Forelimb muscle (tissue), 1 donor: ENCODE measurements at places on chromosomes 2 and 18.

GRCh38 chr2:70958759-70959158 lies 19.7 kb upstream of the ANKRD53 start:
- DNase-seq: no peak

DNA sequence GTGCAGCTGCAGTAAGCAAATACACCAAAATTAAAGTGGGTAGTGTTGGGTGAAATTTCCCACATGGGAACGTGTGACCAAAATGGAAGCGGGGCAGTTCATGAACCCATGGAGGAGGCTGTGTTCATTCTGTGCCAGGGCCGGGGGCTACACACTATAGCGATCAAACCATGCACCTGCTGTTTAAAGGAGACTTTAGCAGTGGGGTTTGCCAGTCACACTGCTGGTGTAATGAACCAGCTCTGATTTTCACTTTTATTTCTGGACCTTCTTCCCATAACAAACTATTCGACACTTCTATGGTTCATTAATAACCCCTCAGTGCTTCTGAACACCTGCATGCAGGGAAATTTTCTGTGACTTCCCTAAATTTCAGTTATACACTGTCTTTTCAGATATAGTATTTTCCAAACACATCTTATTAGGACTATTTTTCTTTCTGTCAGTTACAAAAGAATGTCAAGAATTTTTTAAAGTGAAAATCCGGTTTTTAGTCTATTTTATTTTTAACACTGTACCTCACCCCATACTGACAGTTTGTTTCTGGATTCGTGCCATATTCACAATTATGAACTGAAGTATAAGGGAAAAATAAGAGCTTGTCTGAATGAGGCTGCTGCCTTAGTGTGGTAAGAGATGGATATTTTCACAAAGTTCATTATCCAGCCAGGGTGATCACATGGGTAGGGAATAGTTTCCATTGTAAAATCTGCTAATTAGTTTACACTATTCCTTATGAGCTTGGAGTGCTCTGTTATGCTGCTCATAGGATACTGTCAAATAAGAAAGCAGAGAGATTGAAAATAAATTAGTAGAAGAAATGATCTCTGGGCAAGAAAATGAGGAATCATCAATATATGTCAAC lies 111.3 kb upstream of the CAVIN2 start:
- DNase-seq: no peak

- DNase-seq: no peak
These were observed 47.8 kb downstream of the ZAP70 start for GRCh38 chr2:97761192-97761591.

- DNase-seq: no peak
These were observed 2.4 kb upstream of the HOXD12 start for GRCh38 chr2:176096986-176097819.

GRCh38 chr2:236158969-236159777 lies 9.0 kb downstream of the GBX2 start:
- DNase-seq: no peak

DNA sequence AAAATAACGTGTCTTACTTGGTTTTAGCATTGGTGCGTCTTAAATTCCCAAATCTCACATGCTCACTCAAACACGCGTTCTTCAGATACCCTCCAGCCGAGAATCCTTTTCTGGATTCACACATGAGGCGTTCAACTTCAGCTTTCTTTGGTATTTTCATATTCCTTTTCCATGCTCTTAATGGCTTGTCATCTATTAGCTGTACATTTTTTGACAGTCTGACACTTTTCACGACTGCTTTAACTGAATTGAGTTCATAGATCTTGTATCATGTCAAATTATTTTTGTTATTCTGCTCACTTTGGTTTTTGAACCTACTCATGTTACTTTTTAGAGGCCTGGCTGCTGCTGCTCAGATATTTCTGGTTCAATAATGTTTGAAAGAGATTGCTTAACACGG lies 59.0 kb downstream of the INPP5D start:
- DNase-seq: no peak

DNA sequence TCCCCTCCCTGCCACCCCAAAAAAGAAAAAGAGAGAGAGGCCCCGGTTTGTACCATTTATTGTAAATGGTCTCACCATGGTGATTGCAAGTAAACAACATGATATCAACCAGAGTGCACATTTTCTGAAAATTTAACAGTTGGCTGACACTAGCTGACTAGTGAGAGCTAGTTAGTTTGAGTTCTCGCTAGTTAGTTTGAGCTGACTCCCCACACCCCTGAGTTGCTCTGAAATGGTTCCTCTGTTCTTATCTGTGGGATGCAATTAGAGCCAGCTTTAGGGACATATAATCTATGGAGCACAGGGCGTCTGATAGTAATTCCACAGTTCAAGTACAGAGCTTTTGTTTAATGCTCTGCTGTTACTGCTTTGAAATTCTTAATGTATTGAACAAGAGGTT lies 13.1 kb downstream of the CASP10 start:
- no peak for DNase-seq

DNA sequence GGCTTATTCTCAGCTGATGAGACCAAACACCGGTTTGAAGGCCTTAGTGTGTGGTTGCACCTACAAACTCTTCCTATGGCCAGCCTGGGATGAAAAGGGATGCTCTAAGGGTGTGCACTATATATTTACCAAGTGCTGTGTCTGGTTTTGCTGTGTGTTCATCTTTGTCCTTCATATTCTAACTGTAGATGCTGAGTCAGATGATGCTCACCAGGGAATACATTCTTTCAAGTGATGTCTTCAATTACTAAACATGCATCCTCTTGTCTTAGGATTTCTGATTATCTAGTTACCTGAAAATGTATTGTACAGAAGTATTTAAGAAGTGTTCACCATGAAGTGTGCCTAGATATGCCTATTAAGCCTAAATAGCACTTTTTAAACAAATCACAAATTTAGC lies 1111.6 kb upstream of the ZEB2 start:
- no peak for DNase-seq

DNA sequence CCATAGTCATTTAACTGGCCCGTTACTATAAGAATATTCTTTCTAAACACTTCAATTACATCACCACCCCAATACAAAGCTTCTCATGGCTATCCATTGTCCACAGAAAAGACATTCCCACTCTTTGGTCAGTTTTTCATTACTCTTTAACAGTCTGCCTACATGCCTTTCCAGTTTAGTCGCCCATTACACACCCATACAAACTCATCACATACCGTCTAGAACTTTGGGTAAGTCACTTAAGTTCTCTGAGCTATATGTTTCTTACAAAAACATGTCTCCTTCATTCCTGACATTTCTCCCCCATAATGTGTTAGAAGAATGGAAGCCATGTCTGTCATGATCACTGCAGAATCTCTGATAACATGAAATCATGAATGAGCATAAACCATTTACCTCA lies 108.2 kb upstream of the STK17B start:
- no peak for DNase-seq

DNA sequence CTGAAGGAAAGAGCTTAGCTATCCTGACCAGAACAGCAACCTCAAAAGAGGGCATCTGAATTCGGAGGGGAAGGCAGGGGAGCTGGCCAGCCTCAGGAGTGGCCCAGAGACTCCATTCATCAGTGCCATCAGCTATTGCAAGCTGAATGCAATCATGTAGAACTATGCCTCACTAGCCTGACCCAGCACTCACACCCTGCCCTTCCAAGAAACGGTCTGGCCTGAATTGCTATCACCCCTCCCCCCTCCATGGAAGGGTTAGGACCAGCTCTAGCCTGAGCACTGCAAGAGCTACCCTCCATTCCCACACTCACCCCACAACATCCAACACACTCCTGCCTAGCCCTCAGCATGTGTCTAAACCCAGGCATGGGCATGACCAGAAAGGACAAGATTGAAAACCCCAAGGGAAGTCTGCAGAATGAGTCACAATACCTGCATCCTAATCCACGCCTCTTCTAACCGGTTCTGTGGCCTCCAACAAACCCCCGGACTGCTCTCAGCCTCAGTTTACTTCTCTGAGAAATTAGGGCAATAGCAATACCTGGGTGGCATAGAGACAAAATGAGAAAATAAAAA lies 120.3 kb downstream of the BCL11A start:
- no peak for DNase-seq

DNA sequence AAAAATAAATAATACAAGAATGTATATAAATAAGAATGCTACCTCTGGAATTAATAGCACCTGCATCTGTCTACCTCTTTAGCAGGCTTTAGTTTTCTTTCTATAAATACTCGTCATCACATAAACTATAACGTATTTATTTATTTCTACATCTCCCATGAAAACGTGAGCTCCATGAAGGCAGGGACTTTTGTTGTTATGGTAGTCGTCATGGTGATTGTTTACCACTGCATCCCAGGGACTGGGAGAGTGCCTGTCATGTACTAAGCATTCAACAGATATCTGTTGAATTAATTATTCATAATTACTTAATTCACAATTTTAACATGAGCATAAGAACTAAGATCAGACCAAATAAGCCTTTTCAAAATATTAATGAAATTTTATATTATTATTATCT lies 386.6 kb downstream of the NRXN1 start:
- DNase-seq: no peak

- DNase-seq: no peak
These were observed 40.1 kb upstream of the GALNT5 start for GRCh38 chr2:157217409-157217808.

DNA sequence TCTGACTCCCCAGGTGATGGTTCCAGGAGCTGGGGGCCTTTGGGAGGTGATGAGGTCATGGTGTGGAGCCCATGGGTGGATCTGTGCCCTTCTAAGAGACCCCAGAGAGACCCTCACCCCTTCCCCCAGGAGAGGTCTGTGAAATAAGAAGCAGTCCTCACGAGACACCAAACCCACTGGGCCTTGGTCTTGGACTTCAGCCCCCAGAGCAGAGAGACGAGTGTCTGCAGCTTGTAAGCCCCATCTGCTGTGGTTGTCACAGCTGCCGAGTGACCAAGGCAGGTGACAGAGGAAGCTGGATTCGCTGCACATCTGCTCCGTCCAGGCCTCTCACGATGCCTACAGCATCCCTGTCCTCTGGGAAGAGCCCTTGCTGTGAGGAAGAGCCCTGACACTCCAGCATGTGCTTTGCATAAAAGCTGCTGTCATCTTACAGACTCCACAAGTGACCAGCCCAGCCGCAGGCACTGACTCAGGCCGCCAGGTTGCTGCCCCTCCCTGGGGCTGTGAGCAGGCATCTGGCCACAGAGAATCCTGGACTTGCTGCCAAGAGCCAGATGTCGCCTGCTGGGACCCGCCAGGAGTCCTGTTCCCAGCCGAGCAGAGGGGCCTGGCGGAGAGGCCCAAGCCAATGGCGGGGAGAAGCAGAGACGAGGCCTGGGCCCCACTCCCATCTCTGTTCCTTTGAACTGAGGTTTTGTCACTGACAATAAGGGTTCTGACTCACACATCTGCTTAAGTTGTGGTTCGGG lies 150.8 kb downstream of the PXDN start:
- no peak for DNase-seq

DNA sequence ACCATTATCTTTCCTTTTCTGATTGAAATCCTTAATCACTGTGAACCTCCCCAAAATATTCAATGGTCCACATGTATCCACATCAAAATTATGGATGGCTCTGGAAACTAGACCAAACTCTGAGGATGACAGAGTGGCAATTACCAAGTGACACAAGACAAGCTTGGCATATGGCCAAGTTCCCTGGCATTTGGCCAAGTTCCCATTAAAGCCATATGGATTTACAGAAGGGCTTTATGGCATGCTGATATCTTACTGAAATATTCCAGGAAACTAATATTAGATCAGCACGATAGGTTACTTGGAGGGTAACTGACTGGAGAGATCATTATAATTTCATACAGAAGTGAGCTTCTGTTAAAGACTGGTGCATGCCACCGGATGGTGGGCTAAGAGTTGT lies 21.9 kb upstream of the CERS6 start:
- DNase-seq: no peak

DNA sequence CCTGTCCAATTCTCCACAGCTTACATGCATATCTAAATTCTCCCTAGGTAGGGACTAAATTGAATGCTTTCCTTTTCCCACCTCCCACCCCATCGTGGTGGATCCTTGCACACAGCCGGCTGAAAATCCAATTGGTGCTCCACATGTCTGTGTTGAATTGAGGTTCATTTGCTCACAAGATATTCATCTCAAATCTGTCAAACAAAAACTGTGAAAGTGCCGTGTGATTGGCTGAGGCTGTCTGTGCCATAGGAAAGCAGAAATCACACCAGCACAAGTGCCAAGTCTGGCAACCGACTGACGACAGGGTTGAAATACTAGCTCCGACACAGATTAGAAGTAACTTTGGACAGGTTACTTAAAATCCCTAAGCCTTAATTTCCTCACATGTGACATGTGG lies 823.3 kb downstream of the TDRD15 start:
- DNase-seq: no peak

DNA sequence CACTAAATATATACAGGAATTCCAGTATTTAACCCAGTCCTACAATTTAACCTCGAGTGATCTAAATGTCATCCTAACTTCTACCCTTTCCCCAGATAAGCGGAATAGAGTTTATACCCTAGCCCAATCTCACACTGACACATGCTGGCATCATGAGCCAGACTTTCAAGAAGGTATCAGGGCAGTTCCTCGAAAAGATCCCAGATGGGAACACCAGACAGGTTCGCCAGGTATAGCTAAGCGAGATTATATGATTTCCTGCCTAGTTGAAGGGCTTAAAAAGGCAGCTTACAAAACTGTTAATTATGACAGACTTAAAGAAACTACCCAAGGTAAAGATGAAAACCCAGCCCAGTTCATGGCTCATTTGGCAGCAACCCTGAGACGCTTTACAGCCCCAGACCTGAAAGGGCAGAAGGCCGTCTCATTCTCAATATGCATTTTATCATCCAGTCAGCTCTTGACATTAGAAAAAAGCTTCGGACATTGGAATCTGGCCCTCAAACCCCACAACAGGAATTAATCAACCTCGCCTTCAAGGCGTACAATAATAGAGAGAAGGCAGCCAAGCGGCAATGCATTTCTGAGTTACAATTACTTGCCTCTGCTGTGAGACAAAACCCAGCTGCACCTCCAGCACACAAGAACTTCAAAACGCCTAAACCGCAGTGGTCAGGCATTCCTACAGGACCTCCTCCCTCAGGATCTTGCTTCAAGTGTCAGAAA lies 668.2 kb upstream of the PKDCC start:
- DNase-seq: no peak
